ENCODE measurements at places on chromosomes 11 and 22. TPM values are rescaled to one million over a fixed set of nuclear protein-coding genes. Genes with fewer than 3 reads are reported as not detected.

The UCP3 gene
- total RNA-seq: 1.9 TPM

The UBQLN3 gene
- total RNA-seq: not detected

DNA sequence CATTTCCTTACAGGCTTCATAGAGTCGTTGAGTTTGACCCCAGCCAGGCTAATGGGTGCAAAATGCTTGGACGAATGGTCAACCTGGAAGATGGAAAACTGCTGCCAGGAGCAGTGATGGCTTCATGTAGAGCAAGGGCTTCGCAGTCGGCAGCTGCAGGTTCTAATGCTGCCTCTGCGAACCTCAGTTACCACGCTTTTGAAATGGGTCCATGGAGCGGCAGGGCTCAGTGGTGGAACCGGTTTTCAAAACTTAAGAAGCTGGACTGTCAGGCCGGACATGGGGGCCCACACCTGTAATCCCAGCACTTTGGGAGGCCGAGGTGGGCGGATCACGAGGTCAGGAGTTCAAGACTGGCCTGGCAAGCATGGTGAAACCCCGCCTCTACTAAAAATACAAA is 55.9 kb upstream of the PRR5 start:
- DNase-seq: no peak

- no peak for DNase-seq
Observed at GRCh38 chr11:125694951-125695350, 14.3 kb upstream of the ACRV1 start.

GRCh38 chr11:9029422-9029821 is 25.6 kb upstream of the NRIP3 start:
- no peak for DNase-seq

DNA sequence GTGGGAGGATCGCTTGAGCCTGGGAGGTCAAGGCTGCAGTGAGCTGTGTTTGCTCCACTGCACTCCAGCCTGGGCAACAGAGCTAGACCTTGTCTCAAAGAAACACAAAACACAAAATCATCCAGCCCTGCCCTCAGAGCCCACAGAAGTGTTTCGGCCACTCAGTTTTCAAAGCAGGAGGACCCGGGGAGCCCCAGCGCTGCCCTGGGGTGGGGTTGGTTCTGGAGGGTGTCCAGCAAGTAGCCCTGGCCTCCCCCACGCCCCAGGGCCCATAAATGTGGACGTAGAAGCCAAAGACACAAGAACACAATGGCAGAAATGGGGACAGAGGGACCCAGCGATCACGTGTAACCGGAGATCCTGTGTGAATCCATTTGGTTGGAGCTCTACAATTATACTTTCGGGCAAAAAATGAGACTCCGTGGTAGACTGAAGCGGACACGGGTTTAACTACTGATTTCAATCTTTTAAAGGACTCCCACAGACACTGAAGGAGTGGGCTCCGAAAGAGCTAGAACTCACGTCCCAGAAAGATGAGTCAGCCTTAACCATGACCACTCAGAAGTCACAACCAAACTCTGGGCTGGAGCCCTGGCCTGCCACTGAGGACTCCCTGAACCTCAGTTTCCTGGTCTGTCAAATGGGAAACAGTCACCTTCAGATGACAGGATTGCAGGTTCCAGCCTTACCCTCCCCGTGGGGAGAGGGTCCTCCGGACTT is 9.0 kb upstream of the CYTH4 start:
- no peak for DNase-seq

The CRACR2B gene
- 26.5 TPM for total RNA-seq

GRCh38 chr11:67113231-67113721 is 5.8 kb upstream of the KDM2A start:
- DNase-seq: peak; percentile 63

DNA sequence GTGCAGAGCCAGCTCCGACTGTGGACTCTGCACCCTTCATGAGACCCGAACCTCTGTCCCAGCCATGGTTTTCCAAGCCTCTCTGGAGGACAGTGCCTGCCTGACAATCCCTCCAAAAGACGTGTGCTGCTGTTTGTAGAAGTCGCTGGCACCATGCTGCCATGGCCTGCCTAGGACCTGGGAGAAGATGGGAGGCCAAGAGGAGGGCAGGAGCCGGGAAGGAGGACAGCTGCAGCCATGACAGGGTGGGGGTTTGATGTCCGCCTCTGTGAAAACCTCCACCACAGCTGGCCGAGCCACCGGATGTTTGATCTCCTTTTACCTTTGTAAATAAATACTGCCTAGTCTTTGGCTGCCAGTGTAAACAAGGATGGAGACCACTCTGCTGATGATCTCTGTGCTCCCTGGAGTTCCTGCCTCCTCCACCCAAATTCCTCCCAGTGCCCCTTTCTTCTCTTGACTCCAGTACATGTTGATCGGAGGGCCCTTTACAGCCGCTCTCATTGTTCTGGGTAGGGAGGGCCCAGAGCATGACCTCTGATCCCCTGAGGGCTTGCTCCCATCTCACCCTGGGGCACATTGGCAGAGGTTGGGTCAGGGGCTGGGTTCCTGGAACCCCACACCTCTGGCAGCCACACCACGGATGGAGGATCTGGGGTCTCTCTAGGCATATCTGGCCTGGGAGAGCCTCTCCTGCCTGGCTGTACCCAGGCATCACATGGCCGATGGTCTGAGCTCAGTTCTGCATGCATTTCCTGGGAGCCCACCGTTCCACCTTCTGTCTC is 66.9 kb downstream of the BCR start:
- no peak for DNase-seq

The FGF3 gene
- not detected for total RNA-seq

GRCh38 chr22:45638834-45639746 is 32.5 kb upstream of the ATXN10 start:
- no peak for DNase-seq

GRCh38 chr22:44855855-44856254 is 103.5 kb downstream of the ARHGAP8 start:
- peak; percentile 31 for DNase-seq

DNA sequence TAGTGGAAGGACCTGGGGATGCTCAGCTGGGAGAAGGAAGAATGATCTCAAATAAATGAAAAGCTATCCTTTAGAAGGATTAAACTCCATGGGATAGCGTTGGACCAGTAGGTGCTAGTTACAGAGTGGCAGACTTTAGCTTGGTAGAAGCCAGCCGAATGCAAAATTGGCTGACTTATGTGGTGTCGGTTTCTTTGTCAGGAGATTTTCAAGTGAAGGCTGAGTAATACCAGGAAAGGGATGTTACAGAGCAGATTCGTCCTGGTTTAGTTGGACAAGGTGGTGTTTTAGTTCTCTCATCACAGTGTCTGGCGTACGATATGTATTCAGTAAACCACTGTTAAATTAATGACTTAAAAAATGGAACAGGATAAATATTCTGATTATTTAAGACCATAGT is 26.0 kb downstream of the FDX1 start:
- DNase-seq: no peak

The RCOR2 gene
- 45.0 TPM for total RNA-seq

- DNase-seq: no peak
Observed at GRCh38 chr11:116043857-116044256, 539.6 kb upstream of the CADM1 start.

DNA sequence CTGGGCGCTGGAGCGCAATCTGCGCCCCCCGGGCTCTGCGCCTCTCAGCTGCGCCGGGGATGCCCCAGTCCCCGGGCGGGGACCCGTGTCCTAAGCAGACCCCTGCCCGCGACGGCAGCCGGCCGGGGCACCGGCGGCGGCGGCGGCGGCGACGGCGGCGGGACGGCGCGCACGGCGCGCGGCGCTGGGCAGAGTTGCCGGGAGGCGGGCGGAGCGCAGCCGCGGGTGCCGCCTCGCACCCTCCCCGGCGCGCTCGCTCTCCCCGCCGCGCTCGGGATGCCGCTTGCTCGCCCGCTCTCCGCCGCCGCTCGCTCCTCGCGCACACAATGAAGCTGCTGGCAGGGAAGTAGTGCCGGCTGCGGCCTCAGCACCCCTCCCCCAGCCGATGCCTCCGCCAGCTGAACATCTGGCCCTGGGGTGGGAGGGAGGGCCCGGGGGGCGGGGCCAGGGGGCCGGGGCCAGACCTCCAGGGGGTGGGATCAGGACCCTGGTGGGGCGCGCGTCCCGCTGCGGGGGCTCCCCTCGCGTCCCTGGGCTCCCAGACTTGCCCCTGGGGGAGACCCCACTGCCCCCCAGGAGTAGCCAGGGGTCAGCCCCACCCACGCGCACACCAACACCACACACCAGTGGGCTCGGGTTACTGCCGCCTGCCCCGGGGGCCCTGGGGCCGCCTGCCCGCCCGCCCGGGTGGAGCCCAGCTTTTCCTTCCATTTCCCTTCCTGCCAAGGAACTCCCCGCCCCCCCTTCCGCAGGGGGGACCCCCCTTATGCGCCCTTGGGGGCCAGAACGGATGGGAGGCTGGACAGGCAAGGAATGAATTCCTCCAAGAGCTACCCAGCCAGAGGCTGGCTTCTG is at the start of gene RCOR2:
RCOR2 (minus strand) TSS at position 328 of the 855 bp plus-strand sequence. CDS start 708 bp downstream, outside the sequence.
- peak; percentile 94 for DNase-seq

The SERHL2 gene
- 18.9 TPM for total RNA-seq

- no peak for DNase-seq
Observed at GRCh38 chr22:35183917-35184316, 73.4 kb upstream of the HMGXB4 start.

The CARD18 gene
- not detected for total RNA-seq

DNA sequence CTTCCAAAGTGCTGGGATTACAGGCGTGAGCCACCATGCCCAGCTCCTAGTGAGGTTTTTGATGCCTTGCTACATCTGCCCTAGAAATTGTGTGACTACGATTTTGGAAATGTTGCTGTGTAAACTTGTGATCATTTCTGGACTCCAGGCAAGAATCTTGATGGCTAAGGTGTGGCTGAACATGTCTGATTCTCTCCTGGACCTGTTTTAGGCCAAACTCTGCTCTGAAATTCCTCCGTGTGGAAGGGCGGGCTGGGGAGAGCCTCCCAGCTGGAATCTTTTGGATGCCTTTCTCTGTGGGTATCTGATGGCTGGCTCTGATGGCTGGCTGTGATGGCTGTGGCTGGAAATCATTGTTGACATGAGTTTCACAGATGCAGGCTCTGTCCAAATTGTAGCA is 8.2 kb downstream of the PNPLA3 start:
- DNase-seq: no peak

GRCh38 chr11:94417386-94417987 is 16.3 kb upstream of the GPR83 start:
- DNase-seq: no peak

All from endodermal cell (in vitro differentiated cells).